D341Med (cell line): ENCODE measurements at places on chromosomes 7 and 10.

GRCh38 chr7:3397324-3397723 is 96.3 kb downstream of the SDK1 start:
- no peak for DNase-seq

DNA sequence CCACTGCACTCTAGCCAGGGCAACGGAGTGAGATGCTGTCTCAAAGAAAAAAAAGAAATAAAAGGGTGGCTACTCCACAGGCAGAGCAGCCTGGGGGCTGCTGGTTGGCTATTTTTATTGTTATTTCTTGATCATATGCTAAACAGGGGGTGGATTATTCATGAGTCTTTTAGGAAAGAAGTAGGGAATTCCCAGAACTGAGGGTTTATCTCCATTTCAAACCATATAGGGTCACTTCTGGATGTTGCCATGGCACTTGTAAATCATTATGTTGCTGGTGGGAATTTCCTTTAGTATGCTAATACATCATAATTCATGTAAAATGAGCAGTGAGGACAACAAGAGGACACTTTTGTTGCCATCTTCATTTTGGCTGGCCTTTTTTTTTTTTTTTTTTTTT is 52.1 kb upstream of the GHITM start:
- no peak for DNase-seq

DNA sequence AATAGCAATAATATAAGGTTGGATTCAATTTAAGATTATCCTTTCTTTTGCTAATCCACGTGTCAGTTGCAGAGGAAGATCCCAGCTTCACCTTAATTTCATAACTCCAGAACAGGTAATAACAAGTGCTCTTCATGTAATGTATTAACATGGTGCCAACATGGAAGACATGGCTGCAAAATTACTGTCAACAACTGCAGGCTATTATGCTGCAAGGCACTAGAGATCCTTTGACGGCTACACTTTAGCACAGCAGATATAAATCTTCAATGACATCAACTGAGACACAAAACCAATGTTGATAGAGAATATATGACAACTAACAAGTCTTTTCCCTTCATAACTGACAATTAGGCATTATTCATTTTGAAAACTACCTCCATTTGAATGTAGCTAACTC is 96.1 kb downstream of the RNF133 start:
- no peak for DNase-seq

DNA sequence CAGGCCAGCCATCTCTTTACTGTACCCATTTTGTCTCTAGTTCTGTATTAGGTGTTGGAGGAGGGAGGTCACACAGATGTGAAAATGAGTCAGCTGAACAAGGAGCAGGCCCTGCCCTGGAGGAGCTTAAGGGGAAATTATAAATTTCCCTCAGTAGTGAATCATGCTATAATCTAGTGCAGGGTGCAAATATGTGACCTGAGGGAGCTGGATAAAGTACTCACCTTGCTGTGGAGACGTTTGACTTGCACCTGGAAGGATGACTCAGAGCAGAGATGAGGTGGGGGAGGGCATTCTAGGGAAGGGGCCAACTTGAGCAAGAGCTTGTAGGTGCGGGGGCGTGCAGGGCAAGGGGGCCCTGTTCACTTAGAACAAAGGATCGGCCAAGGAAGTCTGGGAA is 610.6 kb downstream of the SDK1 start:
- no peak for DNase-seq

DNA sequence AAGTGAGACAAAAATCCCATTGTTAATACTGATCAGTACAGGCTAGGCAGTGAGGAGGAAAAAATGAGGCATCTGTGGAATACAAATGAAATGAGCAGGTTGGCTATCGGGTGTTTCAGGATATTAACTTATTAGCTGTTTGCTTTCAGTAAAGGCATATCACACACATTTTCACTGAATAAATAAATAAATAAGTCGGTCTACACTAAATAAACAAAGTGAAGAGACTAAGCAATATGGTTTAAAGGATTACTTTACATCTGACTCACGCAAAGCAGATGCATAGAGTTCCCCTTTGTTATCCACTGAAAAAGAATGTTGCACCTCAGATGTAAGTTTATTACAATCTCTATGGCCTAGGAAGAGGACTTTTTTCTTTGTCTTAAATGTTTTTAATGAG is 6.3 kb upstream of the SEMA3A start:
- no peak for DNase-seq

DNA sequence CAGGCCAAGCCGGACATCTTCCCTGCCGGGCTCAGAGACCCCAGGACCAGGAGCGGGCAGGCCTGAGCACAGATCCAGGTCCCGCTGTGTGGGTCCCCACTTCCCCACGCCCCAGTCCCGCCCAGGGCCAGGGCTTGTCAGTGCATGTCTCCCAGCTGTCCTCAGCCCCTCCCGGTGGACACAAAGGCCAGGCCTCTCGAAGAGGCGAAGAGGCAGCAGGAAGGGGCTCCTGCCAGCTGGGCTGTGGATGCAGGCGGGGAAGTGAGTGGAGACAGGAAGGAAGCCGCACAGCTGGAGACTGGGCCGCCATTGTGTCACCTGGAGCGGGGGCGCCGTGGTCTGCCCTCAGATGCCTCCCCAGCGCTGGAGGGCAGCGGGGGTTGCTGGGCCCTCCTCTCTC is 4.8 kb downstream of the GRIFIN start:
- DNase-seq = no peak

DNA sequence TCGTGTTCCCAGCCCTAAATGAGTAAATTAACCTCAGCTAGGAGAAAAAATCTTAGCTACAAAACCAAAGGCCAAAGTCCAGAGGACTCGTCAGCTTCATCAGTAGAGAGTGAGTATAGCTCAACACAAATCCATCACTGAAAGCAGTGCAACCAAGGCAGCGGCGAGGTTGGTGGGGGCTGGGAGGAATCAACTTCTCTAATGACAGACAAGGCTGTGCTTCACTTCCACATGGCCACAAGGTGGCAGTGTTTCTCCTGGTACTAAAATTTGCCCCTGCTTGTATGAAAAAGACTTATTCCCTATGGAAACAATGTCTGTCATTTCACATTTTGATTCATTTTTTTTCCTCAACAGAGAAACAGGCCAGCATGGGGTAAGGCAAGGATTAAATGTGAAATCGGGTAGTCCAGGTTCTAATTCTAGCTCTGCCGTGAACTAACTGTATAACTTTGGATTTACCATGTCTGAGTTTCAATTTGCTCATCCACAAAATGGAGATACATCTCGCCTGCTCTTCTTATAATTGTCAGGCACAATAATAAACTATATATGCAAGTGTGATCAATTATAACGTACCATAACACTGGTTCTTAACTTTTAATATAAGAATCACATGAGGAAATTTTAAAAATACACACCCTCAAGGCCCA is 39.3 kb downstream of the FAS start:
- peak; percentile 52 for DNase-seq

- no peak for DNase-seq
These were observed 139.9 kb upstream of the AKR1E2 start for GRCh38 chr10:4685904-4686643.

- DNase-seq = no peak
These were observed 66.7 kb downstream of the EMX2 start for GRCh38 chr10:117609095-117609795.

- DNase-seq = no peak
These were observed 49.5 kb downstream of the THNSL1 start for GRCh38 chr10:25065761-25066476.

DNA sequence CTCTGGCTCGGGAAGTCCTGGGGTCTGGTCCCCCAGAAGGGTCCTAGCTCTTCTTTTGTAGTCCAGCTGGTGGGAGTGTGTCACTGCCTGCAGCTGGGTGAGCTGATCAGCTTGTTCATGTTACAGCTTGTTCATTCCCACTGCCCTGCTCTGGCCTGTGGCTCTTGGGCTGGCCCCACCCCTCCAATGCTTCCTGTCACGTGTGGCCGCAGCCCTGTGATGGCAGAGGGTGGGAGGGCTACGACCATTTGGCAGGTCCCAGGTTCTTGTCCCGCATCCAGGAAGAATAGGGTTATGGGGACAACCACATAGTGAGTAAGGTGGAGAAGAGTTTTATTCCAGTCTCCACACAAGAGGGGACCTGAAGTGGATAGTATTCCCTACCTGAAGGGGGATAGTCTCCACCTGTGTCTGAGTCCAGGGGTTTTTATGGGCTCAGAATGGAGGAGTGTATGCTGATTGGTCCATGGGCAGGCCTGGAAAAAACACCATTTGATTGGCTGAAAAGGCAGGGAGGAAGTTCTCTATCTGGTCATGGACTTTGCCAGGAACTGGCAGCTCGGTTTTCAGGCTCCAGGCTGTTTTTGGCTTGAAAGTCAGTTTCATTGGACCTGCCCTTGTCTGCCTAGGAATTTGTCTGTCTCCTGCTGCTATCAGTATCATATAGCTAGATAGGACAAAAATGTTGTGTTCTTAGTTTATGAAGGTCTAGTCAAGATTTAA is 13.1 kb downstream of the SDHAF3 start:
- no peak for DNase-seq

GRCh38 chr7:140928491-140929309 is 4.0 kb upstream of the BRAF start:
- no peak for DNase-seq

DNA sequence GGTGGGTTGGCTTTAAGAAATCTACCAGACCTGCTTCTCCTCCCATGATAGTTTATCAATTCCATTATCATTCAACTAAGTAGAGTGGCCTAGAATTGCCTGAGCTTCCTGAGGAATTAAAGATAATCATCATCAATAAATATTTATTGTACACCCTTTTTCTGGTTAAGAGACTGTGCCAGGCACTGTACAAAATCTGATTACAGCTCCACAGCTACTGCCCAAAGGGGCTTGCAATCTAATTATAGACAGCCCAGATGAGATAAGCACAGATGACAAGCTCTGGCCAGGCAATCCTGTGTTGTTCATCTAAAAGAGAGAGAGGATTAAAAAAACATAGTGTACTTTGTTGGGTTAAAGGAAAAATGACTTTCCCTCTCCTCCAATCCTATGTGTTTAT is 586.4 kb downstream of the GATA3 start:
- no peak for DNase-seq

DNA sequence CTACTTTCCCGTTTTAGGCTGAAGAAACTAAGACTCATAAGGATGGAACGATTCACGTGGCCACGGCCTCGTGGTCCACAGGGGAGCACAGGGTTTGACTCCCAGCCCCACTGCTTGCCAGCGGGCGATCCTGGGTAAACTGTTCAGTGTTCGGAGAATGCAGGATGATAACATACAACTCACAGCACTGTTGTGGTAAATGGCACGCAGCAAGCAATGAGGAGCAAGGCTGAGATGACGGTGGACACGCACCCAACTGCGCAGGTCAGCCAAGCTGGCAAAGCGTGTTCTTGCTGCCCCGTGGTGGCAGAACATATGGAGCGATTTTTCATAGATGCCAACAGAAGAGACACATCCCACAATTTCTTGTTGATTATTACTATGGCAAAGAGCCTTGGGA is 272.7 kb downstream of the DNAJB6 start:
- DNase-seq = no peak

- no peak for DNase-seq
These were observed 50.5 kb downstream of the PRF1 start for GRCh38 chr10:70551971-70552422.

GRCh38 chr7:109956916-109957315 is 1134.0 kb upstream of the LRRN3 start:
- DNase-seq = no peak

DNA sequence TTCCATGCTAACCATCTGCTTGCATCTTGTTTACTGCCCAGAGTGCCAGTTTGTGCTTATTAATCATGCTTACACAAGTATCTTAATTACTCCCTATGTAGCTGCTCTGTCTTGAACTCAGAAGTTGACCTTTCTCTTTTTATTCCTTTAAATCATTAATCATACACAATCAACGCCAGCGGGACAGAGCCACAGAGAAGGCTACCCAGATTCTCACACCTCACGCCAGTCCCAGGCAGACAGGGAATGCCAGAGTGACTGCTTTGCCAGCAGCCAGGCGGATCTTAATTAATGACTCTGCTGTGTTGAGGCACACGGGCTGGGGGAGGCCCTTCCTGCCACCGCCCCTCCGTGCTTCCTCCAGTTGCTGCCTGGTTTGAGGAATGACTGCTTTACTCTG is 229.4 kb downstream of the LRMDA start:
- DNase-seq = no peak

DNA sequence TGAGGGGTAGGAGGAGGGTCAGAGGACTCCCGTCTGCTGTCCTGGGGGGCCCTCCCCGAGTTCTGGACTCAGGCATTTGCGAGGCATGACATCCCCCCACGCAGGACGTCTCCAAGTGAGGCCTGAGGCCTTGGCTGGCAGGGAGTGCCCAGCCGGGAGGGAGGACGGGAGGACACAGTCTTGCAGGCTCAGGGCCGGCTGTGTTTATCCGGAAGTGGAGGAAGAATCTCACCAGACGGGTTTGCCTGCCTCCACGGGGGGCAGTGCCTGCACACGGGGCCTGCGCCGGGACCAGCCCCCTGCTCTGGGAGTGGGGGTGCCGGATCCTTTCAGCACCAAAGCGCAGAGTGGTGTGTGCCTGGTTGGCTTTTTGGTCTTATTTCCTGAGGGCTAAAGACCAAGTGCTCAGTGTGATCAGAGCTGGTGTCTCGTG is 10.9 kb downstream of the PWWP2B start:
- DNase-seq = no peak

DNA sequence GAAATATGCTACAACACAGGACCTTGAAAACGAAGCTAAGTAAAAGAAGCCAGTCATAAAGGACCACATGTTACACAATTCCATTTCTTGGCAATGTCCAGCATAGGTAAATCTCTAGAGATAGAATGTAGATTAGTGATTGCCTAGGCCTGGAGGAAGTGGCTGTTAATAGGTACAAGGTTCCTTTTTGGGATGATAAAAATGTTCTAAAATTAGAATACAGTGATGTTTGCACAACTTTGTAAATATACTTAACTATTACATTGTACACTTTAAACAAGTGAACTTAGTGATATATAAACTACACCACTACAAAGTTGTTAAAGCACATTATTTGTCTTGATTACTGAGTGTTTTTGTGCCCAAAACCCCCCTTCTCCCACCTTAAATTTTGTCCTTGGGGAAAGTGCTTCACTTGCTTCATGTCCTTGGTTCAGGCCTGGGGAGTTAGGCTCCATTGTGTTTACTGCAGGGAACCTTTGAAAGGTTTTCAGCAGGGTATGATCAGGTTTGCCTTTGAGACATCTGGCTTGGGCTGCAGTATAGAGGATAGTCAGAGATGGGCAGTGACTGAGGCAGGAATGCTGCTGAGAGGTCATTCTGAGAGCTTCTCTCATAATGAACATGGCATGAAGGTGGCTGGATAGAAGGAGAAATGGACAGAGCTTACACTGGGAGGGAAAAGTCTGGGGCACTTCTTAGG is 1052.6 kb downstream of the REEP3 start:
- no peak for DNase-seq

DNA sequence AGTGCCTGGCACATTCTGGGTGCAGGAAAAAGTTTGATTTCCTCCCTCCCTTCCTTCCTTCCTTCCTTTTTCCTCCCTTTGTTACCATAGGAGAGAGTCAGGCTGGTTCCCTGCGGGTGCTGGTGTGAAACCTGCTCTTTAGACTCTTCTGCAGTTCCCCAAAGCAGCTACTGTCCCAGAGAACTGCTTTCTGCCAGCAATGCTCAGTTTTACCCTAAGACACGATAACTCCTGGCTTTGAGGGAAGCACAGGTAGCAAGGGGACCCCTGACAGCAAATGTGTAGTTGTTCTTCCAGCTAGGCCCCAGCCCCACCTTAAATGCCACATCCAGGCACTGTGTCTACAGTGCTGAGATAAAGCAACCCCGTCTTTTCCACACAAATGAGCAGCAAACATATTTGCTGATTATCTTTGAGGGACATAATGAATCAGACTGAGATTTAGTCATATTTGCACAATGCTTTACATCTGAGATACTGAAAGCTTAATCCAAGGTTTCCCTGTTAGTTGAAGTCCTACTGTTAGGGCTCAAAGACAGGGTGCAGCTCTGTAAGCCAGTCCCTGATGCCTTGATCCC is 55.5 kb downstream of the MET start:
- no peak for DNase-seq

- DNase-seq = no peak
These were observed 295.9 kb upstream of the PHF14 start for GRCh38 chr7:10677668-10678232.
